ENCODE measurements at places on chromosomes 7 and 10. TPM values are rescaled to one million over a fixed set of nuclear protein-coding genes. Genes with fewer than 3 reads are reported as not detected.

C10orf105 gene
- not detected for total RNA-seq

OR6V1 gene
- total RNA-seq, result not detected

MYO3A gene
- total RNA-seq, result not detected

EFCAB10 gene
- 2.9 TPM for total RNA-seq

LRRC4 gene
- not detected for total RNA-seq

All from A549 treated with ZK216348 at 1 μM for 4 hours (cell line).